ENCODE measurements at places on chromosomes 7 and 10.

DNA sequence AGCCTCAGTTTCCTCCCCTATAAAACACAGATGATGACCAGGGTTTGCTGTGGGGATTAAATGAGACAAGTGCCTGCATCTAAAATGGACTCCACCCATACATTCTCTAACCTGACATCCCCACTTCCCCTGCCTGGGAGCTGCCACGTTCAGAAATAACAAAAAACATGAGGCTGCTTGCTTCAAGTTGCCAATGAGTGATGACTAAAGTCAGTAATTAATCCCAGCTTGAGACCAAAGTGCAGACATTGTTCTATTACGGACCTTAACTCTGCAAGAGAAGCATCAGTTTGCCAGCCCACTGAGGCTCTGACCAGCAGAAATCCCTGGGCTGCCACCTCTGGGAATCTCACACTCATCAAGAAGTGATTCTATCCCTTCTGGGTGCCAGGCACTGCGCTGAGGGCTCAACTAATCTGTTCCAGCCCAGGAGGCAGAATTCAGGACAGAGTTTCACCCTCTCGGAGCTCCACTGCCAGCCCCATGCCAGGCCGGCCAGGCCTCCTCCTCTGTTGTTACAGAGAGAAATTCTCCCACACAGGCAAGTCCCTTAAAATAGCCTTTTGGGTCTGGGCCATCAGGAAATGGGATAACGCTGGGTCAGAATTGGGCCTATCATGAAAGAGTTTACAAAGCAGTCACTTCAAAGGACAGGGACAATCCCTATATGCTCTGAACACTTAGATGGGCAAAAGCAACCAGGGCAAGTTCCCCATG, 11.4 kb downstream of the SH3PXD2A start:
- DNase-seq: no peak

DNA sequence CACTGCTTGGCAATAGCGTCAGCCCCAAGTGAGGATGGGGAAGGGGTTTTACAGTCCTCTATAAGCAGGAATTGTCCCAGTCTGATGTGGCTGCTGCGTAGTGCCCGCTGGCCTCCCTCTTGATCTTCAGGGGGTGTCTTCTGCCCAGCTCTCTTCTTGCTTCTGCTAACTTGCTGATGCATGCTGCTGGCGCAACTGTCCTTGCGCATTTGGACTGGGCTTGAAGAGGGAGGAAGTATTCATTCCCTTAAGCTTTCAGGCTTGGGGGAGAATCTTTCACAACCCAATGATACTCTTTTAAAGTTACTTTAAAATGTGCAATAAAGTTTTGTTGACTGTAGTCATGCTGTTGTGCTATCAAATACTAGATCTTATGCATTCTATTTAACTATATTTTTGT, 10.3 kb downstream of the GALNT11 start:
- DNase-seq: no peak

- DNase-seq: no peak
These were observed 690.8 kb downstream of the INHBA start for GRCh38 chr7:41012041-41012440.

- DNase-seq: no peak
These were observed 12.1 kb downstream of the ABCA13 start for GRCh38 chr7:48183370-48183743.

DNA sequence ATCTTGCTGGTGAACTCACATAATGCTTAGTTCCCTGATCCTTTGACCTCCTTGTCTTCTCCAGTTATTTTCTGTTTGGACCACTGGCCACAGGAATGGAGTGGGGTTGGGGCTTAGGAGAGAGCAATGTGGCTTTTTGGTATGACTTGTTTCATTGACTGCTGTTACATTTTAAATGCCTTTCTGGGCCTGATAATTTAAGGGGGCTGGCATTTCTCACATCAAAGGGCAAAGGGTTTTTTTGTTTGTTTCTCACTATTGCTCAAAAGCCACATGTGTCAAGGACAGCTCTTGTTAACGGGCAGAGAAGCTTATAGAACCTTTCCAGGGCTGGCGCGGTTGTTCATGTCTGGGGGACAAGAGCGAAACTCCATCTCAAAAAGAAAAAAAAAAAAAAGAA, 161.2 kb upstream of the TNRC18 start:
- peak; percentile 88 for DNase-seq

DNA sequence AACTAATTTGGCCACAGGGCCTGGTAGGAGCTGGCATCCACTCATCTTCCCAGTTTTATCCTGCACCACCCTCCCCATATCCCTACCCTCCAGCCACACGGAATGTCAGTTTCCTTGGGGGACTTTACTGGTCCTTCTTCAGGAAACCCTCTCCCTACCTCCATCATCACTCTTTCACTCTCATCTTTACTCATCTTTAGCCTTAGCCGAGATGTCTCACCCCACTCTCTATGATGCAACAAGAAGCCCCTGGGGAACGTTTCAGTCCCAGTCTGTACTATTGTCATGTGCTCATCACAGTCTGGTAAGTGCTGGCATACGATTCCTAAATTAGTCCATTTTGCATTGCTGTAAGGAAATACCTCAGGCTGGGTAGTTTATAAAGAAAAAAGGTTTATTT, 34.9 kb upstream of the TMEM248 start:
- no peak for DNase-seq

- DNase-seq: no peak
These were observed 76.0 kb upstream of the NPTX2 start for GRCh38 chr7:98541101-98541500.

DNA sequence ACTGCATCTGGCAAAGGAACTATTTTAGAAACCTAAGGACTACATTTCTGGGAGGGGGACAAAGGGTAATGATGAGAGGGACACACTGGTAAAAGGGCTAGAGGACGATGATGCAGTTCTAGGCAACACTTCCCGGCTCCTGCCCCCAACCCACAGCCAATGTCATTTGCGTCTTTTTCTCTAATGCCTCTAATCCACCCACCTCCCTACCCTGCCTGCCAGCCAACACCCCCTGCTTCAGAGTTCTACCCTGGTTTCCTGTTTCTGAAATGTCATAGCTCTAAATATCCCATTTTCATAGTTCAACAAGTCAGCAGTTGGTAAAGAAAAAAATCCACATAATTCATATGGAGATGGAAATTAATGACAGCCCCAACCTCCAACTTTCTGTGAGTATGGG, 79.0 kb downstream of the KIAA1549 start:
- DNase-seq: no peak

GRCh38 chr7:3861386-3861785, 560.3 kb downstream of the SDK1 start:
- no peak for DNase-seq

DNA sequence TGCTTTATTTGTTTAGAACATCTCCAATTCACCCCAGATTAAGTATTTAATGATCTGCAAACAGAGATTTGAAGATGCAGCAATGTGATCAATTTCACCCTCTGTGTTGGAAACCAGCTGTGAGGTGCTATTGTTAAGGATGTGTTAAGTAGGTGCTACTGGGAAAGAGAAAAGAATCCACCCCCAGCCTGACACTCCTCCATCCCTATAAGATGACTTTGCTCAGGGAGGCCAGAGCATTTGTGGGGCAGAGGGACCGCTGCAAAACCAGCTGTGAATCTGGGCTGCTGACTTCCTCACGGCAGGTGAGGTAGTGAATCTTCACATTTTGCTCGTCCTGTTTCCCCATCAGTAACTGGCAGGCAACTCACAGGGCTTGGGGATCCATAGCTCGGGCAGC, 297.5 kb downstream of the GFRA1 start:
- no peak for DNase-seq

GRCh38 chr10:77616766-77617165, 20.8 kb downstream of the KCNMA1 start:
- DNase-seq: no peak

DNA sequence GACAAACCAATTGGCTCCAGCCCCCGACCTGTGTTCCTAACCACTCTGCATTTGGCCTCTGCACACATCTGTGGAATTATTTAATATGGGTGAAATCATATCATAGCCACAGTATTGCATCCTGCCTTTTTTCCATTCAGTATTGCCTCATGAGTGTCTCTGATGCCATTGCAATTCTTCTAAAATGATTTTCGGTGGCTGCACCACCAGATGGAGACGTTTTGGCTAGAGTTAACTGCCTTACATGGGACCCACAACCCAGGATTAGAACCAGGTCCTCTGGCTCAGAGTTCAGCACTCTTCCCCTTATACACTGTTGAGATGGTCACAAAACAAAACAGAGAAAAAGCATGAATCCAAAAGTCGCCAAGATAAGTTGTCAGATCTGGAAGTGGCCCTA, 180.8 kb downstream of the EMX2 start:
- no peak for DNase-seq

GRCh38 chr10:29735628-29736365, 101.0 kb upstream of the SVIL start:
- DNase-seq: peak; percentile 61

DNA sequence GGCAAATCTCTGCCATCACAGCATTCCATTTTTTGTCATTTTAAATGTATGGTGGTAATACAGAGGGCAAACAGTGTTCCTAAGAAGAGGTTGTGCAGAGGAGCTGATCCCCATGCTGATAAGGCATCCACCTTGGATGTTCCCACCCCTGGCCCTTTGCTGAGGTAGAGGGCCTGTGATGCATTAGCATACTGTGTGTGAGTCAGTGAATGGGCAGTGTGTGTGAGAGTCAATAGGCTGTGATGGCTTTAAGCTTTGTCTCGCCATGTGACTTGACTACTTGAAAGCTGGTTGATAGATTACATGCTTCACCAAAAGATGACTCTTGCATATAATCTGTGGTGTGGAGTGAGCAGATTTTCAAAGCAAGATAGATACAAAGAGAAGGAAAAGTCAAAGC, 81.3 kb downstream of the INSYN2A start:
- DNase-seq: no peak

- DNase-seq: peak; percentile 74
These were observed 25.6 kb downstream of the CDNF start for GRCh38 chr10:14812271-14812670.

GRCh38 chr10:131816941-131817700, 83.7 kb upstream of the PPP2R2D start:
- DNase-seq: no peak

GRCh38 chr7:130207033-130207432, 627 bp upstream of the SSMEM1 start:
- no peak for DNase-seq

DNA sequence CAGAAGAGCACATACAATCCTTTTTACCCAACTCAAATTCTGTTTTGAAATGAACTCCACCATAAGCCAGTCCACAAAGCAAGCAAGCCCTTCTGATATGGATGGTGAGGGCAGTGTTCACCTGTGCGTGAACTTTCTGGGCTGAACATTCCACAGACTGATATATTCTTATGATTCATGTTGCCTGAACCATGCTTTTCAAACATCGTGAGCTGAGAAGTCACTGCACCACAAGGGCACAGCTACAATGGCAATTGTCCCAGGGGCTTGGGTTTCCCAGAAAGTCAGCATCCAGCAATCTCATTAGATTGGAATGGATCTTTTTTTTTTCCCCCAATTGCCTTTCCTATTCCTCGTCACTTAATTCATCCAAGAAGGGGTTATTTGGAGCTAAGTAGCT, 86.9 kb upstream of the ZNF438 start:
- no peak for DNase-seq

- no peak for DNase-seq
These were observed 36.5 kb downstream of the DLG5 start for GRCh38 chr10:77890097-77890496.

DNA sequence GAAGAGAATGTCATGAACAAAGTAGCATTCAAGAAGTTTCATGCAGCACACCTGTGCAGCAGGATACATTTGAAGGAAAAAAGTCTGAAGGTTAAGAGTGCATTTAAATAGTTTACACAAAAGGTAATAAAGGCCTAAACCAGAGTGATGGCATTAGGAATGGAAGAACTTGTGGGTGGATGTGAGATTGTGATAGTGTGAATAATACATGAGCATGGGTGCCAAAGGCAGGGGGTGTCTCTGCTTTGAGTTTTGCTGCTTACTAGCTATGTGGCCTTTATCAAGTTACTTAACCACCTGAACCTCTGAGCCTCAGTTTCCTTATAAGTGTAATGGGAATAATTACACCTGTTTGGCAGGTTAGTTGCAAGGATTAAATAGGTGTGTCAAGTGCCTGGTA, 21.0 kb downstream of the AGK start:
- no peak for DNase-seq

GRCh38 chr7:114540291-114540690, 125.7 kb downstream of the FOXP2 start:
- DNase-seq: no peak

- no peak for DNase-seq
These were observed 96.4 kb downstream of the MKI67 start for GRCh38 chr10:128029731-128030369.

DNA sequence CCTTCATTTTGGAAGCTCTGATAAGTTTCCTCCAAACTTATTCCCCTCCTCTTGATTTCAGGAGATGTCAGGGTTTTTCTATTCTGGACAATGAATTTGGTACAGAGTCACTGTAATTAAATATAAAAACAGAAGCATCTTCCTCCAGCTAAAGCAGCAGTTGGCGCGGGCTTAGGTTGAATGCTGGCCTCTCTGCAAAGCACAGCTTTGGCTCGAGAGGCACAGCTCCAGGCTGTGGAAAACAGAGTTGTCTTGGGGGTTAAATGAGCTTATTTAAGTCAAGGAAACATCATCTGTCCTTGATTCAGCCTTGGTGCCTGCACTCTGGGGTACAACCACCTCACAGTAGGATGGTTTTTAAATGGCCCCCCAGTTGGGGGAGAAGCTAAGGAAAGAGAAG, 35.0 kb upstream of the PDCD4 start:
- no peak for DNase-seq

DNA sequence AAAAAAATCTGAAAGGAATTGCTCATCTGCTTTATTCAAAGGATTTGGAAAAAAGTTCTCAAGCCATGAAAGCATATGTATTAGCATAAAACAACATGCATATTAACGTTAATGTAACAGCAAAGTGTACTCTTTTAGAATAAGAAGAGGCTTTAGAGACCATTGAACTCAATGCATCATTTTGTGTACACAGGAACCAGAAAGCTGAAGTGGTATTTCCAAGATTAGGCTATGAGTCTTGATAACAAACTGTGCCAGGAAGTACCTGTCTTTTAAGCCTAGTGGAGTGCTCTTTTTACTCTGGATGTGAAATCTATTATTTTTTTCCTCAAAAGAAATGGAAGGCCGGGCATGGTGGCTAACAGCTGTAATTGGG, 164.2 kb downstream of the THSD7A start:
- no peak for DNase-seq

- no peak for DNase-seq
These were observed 57.5 kb upstream of the PPIF start for GRCh38 chr10:79289801-79290200.

GRCh38 chr7:1978656-1979590, 253.8 kb downstream of the MAD1L1 start:
- DNase-seq: no peak

GRCh38 chr7:81616951-81617350, 152.9 kb downstream of the HGF start:
- no peak for DNase-seq

GRCh38 chr10:112811741-112812551, 138.1 kb upstream of the TCF7L2 start:
- DNase-seq: peak; percentile 95
